ENCODE measurements at places on chromosomes 6 and 20.

- peak; percentile 46 for DNase-seq
Observed at GRCh38 chr6:125787791-125788190, 3.0 kb upstream of the NCOA7 start.

GRCh38 chr6:133504158-133504557 is 263.0 kb downstream of the EYA4 start:
- no peak for DNase-seq

GRCh38 chr20:15622368-15622767 is 950.9 kb downstream of the KIF16B start:
- no peak for DNase-seq

- no peak for DNase-seq
Observed at GRCh38 chr6:10303608-10304506, 111.0 kb downstream of the TFAP2A start.

DNA sequence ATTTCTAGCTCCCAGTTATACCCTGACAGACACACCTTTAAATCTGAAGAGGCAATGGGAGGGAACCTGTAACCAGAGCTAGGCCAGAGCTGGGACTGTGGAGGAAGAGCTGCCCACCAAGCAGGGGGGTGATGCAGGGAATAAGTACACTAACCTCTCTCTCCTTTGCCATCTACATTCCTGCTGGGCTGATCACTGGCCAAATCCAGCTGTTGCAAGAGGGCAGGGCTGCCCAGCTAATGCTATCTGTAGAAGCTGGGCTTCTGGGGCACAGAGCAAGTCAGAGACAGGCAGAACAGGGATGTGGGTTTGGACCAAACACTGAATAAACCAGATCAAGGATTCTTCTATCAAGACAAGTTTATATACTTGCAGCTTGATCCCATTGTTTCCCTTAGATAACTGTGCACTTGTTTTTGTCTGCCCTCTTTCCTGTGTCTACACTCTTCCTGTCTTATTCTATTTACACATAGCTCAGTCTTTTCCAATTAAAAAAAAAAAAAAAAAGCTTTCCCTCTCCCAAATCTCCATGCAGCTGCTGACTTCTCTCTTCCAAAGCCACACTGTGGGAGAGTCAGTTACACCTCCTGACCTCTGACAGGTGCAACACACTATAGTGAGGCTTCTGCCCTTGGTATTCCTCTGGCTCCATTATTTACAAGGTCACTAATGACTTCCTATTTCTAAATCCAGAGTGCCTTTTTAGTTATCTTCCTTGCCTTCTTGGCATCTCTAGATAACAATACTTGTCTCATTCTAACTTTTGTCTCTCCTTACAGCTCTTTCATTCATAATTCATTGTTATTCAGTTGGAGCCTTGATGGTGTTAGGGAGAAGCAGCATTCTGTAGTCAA is 43.7 kb downstream of the TRIM38 start:
- no peak for DNase-seq

DNA sequence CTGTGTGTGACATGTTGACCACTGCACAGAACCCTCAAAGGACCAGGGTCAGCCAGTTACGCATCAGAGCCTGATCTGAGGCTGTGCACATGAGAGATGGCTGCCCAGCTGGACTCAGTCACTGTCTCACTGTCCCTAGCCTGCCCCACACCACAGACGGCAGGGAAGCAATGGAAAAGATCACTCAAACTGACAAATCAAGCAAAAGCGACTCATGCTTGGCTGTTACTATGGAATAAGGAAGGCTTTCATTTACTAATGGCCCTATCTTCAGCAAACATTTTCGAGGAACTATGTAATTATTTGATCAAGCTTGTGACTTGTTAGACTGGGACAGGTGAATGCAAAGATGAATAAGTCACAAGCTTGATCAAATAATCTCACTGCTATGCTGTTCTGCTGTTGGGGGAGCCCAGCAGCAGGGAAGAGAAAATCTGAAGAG is 137.0 kb downstream of the SLC23A2 start:
- peak; percentile 28 for DNase-seq

DNA sequence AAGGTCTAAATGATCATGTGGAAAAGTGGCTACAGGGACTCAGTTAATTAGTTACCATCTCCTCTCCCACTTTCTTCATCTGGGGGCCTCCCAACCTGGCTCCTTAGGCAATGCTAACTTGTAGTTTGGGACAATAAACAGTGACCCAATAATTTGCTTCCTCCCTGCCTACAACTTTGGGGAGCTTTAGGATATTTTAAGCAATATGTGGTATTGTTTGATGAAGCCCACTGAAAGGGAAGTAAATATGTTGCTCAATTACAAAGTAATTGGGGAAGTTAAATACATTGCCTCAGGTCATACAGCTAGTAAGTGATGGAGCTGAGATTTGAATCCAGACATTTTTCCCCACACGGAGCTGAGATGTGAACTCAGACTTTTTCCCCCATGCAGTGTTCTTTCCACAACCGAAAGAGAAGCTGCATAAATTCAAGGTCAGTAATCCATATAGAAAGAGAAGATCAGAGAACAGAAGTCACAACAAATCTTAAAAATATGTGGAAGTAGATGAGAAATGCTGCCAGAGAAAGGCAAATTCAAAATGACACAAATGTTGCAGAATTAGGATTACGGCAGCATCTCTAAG is 26.6 kb downstream of the ZHX3 start:
- no peak for DNase-seq

DNA sequence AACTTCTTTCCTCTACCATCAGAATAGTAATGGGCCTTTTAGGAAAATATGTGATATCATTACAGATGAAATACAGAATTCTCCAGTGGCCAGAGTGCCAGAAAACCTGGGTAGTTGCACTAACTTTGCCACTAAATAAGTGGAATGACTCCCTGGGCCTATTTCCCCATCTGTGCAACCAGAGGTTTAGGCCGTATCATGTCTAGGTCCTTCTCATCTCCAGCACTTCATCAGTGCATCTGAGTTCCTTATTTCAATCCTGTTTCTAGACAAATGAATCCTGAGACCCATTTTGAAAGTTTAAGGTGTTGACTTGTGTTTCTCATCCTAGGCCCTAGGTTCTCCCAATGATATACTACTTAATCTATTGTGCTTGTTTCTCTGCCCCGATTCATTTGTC is 236.2 kb downstream of the CD83 start:
- DNase-seq: no peak

- DNase-seq: no peak
Observed at GRCh38 chr6:167797476-167798265, 29.0 kb upstream of the AFDN start.

DNA sequence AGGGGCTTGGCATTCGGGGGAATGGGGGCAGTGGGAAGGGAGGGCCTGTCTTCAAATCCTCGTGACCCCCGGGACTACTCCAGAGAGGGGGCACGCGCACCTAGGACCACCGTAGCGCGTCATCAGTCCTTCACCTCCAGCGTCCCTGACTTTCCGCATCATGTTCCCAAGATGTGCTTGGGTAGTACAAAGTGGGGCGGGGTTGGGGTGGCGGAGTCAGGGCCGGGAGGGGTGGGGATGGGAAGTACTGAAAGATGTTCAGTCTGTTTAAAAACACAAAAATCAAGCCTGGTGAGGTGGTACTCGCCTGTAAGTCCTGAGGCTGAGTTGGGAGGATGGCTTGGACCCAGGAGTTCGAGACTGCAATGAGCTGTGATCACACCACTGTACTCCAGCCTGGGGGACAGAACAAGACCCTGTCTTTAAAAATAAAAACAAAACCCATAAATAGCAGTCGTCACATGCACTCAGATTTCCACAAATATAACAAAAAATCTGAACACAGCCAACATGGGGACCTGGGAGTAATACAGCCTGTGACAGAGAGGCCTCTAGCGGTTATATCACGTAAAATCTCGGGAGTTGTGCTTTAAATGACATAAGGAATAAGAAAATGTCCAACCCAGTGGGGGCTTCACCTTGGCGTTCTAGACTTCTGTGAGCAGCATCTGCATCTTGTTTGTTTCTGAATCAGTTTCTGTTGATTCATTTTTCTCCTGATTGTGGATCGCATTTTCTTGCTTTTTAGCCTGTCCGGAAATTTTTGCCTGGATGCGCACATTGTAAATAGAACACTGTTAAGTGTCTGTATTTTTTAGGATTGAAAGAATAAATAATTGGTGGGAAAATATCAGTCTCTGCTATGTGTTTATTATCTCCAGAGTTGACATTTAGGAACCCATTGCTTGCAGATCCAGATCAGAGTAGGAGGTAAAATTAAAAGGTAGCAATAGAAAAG is 698 bp upstream of the LRP11 start:
- peak; percentile 85 for DNase-seq

GRCh38 chr20:25341716-25342680 is 48.6 kb downstream of the ABHD12 start:
- DNase-seq: no peak

GRCh38 chr6:26312096-26312463 is 52.9 kb upstream of the BTN3A2 start:
- no peak for DNase-seq

GRCh38 chr6:128963561-128963960 is 80.6 kb downstream of the LAMA2 start:
- DNase-seq: no peak

GRCh38 chr20:35891375-35891774 is 62.9 kb downstream of the SCAND1 start:
- no peak for DNase-seq

GRCh38 chr6:34324738-34325444 is 67.6 kb downstream of the NUDT3 start:
- peak; percentile 88 for DNase-seq

DNA sequence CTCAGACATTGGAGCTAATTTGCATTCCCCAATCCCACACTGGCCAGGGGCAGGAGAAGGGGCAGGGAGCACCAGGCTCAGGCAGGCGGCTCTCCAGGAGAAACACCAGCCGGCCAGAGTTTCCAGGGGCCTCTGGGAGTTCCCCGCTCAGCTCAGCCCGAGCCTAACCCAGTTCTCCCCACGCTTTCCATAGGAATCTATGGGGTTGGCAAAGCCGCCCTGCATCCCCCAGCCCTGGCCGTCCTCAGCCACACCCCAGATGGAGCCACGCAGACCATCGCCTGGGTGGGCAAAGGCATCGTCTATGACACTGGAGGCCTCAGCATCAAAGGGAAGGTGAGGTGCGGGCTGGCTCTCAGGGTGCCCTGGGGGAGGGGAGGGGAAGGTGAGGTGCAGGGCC is 8.2 kb downstream of the NPEPL1 start:
- DNase-seq: peak; percentile 54

DNA sequence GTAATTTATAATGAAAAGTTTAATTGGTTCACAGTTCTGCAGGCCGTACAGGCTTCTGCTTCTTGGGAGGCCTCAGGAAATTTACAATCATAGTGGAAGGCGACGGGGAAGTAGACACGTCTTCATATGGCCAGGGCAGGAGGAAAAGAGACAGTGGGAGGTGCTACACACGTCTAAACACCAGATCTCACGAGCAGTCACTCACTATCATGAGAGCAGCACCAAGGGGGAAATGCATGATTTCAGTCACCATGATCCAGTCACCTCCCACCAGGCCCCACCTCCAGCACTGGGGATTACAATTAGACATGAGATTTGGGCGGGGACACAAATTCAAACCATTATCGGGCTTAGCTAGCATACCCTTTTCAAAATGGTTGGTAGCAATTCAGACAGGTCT is 41.2 kb downstream of the EIF2S2 start:
- DNase-seq: no peak

GRCh38 chr20:57001126-57001767 is 265.2 kb downstream of the BMP7 start:
- no peak for DNase-seq

DNA sequence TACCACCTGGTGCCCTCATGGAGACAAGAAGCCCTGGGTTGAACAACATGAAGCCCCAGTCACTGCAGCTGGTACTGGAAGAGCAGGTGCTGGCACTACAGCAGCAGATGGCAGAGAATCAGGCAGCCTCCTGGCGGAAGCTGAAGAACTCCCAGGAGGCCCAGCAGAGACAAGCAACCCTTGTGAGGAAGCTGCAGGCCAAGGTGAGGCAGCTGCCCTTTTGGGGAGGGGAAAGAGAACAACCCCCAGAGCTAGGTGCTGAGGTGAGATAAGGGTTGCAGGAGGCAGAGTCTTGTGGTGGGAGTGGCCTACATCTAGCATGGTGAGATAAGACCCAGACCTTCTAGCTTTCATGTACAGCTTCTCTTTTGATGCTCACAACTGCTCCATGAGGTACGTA is 7.0 kb downstream of the CEP250 start:
- no peak for DNase-seq

GRCh38 chr20:38430679-38431325 is 4.3 kb downstream of the SNHG17 start:
- no peak for DNase-seq

DNA sequence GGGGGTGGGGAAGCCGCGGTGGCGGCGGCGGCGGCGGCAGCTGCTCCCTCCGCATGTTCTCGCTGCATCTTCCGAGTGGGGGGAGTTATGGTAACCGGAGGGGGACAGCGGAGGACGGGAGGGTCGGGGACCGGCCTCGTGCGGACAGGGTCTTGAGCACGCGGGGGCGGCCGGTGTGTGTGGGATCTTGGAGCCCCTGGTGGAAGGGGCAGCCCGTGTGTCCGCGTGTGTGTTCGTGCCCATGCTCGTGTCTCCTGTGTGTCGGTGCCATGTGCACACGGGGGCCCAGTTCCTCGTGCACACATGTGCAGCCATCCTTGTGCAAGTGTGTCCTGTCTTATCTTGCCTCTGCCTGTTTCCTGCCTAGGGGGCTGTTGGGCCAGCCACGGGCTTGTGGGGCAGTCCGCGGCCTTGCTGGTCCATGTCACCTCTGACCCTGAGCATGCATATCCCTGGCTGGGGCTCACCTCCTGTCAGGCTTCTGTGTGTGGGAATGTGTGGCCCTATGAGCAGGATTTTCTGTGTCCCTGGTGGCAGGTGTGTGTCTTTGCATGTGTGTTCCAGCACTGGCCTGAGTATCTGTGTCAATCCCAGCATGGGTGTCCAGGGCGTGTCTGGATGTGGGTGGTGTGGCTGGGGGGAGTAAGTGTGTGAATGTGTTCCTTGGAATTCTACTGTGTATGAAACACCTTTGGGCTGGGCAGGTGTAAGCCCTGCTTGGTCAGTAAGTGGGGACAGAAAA is 8.5 kb downstream of the SYNGAP1 start:
- DNase-seq: peak; percentile 29

DNA sequence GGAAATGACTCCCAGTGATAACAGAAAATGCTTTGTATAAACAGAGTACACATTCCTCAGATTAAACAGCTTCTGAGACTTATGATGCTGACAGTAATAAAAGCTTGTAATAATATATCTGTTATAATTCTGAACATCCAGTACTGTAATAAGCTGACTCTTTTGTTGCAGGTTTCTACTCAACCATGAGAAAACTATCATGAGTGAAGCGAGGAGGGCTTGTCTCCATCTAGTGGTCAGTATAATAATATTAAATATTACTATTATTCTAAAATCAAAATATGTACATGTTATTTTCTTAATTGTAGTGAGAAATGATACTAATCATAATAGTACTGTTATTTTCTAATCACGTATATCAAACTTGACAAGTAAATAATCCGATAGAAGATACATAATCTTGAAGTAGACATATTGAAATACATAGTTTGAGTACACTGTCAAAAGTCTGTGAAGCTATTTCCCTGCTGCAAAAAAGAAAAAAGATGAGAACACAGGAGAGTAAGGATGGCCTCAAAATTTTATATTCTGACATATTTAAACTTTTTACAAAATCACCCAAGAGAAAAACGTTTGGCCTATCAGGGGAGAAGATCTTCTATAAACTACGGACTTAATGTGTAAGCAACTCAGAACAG is 183.1 kb downstream of the MOXD1 start:
- peak; percentile 31 for DNase-seq
